H54 (cell line): ENCODE measurements at places on chromosomes 4 and X.

DNA sequence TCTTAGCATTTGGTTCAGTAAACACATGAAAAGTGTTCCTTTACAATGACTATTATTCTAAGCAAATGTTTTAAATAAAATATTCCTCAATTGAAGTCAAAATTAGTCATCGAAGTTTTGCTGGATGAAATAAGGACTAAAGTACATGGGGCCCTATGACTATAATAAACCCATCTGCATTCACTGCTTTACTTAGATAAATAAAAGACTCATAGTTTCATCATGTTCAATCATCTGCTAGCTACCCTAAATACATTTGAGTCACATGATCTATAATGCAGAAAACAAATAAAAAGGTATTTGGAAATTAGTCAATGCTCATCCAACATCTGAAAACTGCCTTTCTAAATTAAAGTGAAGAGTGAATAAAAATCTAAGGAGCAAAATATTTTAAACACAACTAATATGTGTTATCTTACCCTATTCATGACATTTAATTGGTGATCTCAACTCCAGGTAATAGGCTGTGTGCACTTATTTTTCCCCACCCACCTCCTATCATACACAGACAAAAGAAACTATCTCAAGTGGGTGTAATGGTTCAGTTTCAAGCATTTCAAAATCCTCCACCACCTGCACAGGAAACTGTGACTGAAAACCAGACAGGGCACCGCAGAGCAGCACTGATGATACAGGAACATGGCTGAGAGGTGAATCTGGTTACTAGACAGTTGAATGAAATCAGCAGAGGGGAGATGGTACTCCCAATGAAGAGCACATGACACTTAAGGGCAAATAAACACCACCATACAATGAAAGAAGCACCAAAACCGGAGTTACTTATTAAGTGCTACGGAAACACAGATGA lies 78.6 kb downstream of the CAMK2D start:
- no peak for DNase-seq

GRCh38 chr4:184455299-184455698 lies 19.1 kb downstream of the IRF2 start:
- no peak for DNase-seq

DNA sequence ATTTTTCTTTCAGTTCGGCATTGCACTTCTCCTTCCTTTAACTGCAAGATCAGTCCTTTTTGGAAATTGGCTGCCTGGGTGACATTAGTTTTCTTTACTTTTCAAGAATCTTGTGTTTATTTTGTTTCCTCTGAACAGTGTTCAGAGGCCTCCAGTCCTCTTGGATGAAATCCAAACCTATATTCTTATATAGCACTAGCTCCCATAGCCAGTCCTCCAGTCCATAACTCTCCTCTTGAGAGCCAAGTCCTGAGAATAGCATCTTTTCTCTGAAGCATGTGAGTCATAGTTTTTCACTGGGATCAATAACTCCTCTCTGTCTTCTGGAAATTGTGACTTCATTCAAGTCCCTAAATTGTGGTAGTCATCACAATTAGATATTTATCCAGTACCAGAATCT lies 357.5 kb downstream of the RAPGEF2 start:
- no peak for DNase-seq

- no peak for DNase-seq
These were observed 21.4 kb upstream of the HERC6 start for GRCh38 chr4:88357262-88357661.

GRCh38 chr4:169148885-169149284 lies 121.9 kb downstream of the SH3RF1 start:
- no peak for DNase-seq

DNA sequence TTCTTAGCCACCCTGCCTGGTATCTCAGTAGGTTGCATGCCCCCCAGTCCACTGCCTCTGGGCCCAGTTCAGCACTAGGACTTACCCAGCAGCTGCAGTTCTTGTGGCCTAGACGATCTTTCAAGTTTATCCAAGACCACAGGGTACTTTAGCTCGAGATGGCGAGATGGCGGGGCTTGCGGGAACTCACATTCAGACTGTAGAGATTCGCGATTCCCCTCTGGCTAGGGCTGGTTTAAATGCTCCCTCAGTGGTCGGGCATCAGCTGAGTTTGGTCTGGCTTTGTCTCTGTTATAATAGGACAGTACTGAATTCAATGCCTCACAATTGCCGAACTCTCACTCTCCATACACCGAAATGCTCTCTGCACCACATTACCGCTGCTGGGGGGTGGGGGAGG lies 18.4 kb upstream of the RFC1 start:
- DNase-seq, result no peak

- no peak for DNase-seq
These were observed 11.7 kb downstream of the SLC25A43 start for GRCh38 chrX:119410854-119411253.

DNA sequence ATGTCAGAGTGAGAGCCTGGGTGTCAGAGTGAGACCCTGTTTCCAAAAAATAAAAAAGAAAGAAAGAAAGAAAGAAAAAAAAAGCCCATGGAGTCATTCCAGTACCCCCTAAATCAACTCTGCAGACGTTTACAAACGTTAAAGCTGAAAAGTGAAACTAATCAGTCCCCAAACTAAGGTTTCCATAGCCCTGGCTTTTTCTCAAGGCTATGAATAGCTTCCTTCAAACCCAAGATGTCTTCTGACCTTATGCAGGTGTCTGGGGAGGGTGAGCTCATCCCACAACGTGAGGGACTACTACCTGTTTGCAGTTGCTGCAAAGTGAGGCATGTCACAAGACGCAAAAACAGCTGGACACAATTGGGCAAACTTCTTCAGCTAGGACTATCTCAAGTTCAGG lies 144.0 kb downstream of the SH3KBP1 start:
- DNase-seq, result no peak

DNA sequence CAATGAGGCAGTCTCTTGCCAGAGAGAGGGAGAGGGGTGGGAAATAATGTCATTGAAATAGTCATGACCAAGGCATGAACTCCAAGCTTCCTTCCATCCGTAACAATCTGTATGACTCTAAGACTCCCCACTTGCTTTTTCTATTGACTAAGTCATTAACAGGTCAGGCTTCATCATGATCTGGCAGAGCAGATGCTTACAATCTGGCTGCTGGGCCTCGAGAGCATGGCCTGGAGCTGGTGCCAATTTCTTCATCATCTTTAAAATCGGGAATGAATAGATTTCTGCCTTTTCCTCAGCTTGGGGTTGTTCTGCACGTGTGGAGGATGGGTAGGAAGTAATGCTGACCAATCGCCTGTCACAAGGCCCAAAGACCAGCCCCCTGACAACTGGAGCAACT lies 280.6 kb upstream of the CLNK start:
- no peak for DNase-seq

GRCh38 chr4:55830716-55831115 lies 11.1 kb downstream of the EXOC1L start:
- DNase-seq, result no peak

- DNase-seq, result no peak
These were observed 330.9 kb downstream of the BCOR start for GRCh38 chrX:39766855-39767254.

DNA sequence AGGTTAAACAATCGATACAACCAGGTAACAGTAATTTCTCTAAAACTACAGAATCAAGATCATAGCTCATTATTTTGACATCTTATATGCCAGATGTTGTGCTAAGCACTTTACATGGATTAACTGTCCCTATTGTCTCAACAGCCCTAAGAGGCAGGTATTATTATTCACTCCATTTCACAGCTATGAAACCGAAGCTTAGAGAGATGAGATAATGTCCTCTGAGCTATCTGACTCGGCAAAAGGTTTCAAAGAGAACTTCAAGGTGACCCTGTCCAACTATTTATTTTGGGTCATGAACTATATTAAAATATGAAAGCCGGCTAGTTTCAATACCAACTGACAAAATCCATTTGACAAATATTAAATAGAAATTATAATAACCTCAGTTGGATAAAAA lies 10.3 kb downstream of the SLC25A5 start:
- DNase-seq, result no peak

DNA sequence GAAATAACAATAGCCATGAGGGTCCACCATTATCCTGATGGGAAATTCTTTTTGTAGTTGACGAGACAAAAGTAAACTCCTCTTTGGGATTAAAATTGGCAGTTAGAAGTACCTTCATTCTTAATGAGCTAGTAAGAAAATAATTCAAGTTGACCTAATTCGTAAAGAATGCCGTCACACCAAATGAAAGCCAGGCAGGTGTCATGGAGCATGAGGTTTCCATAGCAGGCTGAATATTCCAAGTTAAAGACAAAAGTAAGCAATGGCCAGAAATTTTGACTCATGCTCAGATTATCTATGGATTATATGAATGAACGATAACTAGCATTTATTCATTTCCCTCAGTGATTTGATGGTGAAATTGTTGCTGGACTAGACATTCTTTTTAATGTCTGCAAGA lies 192.2 kb upstream of the FAT1 start:
- DNase-seq, result no peak

DNA sequence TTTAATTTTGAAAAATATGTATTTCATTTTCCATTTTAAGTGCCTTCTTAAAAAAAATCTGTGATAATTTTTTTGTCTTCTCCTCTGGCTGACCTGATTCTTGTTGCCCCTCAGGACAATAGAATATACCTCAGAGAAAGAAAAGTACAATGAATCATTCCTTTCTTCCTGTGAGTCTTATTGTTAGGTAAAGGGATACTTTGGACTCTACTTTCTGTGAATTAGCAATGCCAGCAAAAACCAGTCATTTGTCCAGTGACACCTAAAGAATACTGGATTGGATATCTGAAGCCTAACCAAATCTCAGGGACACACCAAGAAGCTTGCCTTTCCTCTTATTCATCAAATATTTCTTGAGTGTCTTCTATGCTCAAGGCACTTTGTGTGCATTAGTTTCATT lies 102.1 kb downstream of the AREG start:
- DNase-seq, result no peak

- no peak for DNase-seq
These were observed 1624.0 kb upstream of the IGFBP7 start for GRCh38 chr4:58734030-58734674.

GRCh38 chrX:40173143-40174000 lies 75.6 kb upstream of the BCOR start:
- DNase-seq, result no peak

DNA sequence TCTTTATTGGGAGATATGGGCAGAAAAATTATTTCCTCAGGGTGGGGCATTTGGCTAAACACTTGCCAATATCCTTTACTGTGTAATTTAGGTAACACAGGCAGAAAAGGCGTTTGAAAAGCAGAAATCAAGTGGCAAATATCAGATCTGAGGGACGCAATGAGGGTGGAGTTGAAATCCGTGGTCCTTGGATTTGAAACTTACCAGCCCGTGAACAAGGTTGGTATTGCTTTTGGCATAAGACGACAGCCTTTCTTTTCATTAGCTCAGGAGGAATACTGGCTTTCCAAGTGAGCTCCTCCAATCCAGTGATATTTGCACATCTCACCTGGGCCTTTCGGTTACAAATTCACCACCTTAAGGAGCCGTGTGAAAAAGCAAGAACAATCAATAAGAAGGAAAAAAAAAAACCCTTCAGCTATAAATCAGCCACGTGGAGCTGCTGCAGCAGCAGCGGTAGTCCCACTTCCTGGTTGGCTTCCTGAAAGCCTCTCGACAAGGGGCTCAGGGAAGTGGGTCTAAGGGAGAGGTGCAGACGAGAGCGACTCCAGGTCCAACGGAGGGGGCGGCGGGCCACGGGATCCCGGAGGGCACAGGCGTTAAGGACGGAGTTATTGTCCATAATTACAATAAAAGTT lies 734 bp upstream of the GALNT7 start:
- no peak for DNase-seq

DNA sequence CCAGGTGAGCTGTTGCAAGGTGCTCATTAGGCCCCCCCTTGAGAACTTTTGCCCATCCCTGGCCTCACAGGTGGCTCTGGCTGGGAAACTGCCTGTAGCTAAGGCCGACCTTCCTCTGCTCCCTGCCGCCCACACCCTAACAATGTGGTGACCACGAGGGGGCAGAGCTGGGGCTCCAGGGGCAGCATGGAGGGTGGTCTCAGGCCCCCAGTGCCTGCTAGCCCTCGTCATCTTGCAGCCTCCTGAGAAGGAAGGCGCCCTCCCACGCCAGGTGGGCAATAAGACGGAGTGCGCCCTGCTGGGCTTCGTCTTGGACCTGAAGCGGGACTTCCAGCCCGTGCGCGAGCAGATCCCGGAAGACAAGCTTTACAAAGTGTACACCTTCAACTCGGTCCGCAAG lies 32.4 kb downstream of the ATP2B3 start:
- no peak for DNase-seq

DNA sequence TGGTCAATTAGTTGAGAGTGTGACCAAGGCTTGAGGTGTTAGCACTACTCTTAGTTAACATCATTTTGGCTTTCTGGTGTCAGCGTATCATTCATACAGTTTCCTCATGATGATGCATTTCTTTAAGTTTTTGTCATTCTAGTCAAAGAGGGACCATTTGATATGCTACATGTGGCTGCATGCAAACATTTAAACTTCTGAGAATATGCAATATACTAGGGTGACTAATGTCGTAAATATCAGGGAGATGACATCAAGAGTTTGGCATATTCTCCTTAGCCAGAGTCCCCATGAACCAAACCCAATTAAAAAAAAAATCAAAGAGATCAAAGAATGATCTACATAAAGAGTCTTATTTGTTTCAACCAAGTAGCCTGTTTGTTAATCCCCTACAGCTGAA lies 537.4 kb upstream of the PCDH7 start:
- no peak for DNase-seq
